ENCODE measurements at places on chromosomes 6 and 20. TPM values are rescaled to one million over a fixed set of nuclear protein-coding genes. Genes with fewer than 3 reads are reported as not detected.

DNA sequence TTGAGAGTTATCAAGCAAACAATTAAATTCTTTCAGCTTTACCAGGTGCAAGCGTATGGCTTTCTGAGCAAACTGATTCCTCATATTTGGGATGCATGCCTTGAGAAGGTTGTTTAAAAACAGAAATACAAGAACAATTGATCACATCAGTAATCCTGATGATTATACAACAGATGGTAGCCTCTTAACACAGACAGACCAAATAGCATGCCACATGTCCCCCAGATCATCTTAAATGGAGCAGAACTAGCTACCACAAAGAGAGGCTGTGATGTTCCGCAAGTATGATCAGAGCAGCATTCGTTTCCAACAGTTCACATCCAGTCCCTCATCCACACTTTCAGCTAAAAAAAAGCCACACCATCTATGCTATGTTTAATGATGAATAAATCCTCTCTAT is 246.2 kb upstream of the NRSN1 start:
- no peak for ATAC-seq

CPNE1 gene
- total RNA-seq, result 116 TPM

ZNF335 gene
- total RNA-seq, result 9.7 TPM

DNA sequence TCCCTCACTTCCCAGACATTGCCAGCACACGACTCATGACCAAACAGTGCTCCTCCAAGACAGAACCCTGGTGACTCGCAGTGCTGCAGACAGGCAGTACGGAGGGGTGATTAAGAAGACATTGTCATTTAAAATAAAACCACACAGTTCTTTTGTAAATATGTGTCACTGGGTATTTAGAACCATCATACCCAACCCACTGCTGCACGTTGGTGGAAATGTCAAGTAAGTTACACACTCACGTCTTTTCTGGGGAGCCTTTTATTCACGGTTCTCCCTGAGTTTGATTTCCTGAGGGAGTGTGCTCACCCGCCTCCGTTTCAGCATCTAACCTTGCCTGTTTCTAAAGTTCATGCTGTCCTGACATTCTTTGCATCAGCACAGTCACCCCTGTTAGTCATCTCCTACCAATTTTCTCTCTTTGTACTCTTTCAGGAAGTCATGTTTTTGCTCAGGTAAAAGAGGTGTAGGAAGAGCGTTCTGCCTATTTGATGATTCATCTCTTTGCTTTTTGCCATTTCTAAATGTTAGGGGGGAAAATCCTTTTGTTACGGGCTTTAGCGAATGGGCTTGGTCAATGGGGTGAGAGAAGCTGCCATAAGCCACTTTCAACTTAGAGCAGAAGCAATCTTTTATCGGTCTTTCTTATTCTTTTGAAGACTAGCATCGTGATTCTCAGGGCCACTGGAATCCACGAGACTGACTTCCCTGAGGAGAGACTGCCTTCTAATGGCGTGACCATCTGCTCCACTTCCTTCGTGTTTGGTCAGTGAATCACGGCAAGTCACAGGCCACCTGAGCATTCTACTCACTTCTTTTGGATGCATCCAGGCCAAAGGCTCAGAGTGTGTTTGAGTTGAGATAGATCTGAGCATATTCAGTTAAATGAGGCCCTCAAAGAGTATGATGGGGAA is 512.8 kb upstream of the JARID2 start:
- ATAC-seq, result no peak

TBP gene
- 20.5 TPM for total RNA-seq

DNA sequence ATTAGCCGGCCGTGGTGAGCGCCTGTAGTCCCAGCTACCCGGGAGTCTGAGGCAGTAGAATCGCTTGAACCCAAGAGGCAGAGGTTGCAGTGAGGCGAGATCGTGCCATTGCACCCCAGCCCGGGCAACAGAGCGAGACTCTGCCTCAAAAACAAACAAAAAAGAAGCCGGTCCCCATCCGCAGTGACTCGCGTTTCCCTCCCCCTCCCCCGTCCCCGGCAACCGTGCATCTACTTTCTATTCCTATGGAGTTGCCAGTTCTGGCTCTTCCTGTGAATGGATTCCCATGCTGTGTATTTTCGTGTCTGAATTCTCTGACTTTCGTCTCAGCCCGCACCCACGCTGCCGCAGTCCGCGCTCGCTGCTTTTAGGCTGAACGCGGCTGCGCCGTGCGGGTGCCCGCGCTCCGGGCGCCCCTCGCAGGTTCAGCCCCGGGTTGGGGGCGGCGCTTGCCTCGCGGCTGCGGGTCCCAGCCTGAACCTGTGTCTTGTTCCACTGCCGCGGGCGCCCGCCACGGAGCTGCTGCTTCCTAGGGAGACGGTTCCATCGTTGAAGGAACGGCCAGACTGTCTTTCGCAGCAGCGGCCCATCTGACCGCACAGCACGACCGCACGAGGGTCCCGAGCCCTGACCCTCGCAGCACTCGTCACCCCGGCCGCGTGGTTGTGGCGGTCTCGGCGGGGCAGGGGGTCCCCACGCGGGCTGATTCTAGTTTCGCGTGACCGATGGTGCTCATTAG is 1.1 kb upstream of the MRGBP start:
- ATAC-seq, result peak; percentile 25

DNA sequence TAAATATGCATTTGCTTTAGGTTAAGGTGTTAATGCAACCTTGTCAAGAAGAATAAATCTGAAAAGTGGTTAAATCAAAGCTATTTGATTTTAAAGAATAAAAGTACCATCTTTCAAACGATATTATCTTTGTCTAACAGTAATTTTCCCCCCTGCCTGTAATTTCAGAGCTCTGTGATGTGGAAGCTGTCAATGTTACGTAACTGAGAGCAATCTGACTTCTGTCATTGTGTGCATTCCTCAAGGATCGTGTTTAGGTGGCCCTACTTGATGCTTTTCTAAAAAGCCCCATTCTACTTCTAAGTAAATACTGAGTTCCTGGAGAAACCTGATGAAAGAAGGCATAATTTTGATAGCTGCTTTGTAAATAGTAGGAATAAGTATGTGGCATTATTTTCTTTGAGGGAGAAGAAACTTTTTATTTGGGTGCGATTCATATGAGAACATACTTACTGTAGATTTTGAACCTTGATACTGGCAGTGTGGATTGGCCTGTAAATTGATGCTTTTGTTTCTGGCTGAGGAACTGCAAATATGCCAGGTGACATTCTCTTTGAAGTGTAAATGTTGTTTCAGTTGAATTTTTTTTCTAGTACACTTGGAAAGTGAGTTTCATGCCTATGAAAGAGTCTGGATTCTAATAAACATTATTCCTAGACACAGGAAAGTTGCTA is 529.6 kb upstream of the FLRT3 start:
- no peak for ATAC-seq

GRCh38 chr20:19026901-19027644 is 185.4 kb upstream of the SLC24A3 start:
- ATAC-seq, result no peak

- ATAC-seq, result no peak
These were observed 82.3 kb upstream of the PTPRT start for GRCh38 chr20:43271980-43272379.

DNA sequence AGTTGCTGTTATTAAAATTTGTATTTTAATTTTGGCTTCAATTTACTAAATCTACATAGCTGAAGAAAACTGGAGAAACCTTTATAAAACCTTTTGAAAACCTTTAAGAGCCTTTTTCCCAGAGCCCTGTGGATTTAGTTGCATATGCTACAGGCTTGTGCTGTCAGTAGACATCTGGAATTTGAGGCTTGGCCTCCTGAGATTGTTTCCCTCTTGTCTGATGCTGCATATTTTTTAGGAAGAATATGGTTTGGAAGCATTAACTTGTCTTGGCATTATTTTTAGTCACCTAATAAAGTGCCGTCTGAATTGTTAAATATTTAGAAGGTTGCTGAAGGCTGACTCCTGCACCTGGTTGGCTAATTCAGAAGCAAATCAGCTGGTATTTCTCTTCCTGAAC is 369.4 kb downstream of the UTRN start:
- ATAC-seq, result no peak

DNA sequence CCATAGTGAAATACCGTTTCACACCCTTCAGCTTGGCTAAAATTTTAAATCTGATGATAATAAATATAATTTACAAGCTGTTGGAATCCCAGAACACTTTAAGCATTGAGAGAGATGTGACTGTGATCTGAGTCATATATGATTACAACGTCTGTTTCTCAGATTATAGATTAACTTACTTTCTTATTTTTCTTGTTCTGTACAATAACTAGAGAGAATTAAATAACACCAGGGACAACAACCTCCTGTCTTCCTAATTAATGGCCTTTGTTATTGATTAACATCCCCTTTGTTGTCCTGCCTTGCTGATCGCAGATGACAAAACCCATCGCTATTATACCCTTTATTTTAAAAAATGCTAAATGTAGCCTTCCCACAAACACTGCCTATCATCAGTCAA is 87.8 kb upstream of the EZR start:
- ATAC-seq, result no peak

RNF217 gene
- 23.4 TPM for total RNA-seq

MYB gene
- total RNA-seq, result 3.8 TPM

MCCD1 gene
- total RNA-seq, result 0.69 TPM

DNA sequence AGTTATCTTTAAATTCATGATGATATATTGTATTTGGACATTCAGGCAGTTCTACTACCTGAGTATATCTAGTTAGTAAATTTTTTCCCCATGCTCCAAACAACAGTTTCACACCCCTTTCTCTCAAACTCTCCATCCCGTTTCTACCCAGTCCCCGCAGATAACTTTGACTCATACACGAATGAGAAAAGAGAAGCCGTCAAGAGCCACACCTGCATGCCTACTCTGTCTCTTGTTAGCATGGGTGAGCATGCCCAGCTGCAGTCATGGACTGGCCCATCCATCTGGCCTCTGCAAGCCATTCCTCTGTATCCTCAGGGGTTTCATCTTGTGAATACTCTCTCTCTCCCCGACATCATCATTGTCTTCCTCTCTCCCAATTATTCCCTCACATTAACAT is 41.5 kb downstream of the MYB start:
- ATAC-seq, result peak; percentile 23

ZC2HC1B gene
- not detected for total RNA-seq

GRCh38 chr6:14703586-14703985 is 542.3 kb upstream of the JARID2 start:
- ATAC-seq, result no peak

DNA sequence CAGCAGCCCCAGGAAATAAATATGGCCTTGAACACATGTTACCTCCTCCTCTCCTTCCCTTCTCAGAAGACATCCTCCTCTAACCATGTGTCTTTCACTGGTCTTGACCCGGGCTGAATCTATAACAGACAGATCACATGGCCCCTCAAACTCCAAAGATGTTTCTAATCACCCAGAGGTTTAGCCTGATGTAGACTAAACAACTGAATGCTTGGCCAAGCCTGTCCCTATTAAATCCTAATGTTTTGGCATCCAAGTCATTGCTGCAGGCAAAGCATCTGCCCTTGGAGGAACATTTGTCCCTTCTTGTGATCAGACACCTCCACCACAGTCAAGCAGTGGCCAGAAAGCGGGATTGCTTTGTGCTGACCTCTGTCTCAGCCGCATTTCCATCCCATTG is 65.5 kb downstream of the ANKRD60 start:
- no peak for ATAC-seq

DNA sequence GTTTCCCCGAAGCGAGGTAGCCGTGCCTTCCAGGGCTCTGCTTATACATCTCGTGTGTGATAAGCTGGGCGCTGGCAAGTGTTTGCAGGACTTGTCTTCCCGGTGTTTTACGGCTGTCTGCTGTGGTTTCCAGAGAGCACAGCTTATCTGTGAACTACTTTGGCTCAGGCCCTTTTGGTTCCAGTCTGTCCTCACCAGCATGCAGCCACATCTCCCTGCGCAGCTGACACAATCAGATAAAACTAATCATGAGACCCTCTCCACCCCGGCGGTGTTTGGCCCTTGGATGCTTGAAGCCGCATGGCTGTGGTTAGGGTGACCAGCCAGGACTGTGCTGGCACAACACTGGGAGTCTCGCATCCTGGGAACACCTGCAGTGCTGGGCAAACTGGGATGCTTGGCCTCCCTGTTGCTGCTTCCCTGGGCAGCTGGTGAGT is 241.8 kb upstream of the FOXQ1 start:
- no peak for ATAC-seq

UNC5CL gene
- 0.36 TPM for total RNA-seq

DNA sequence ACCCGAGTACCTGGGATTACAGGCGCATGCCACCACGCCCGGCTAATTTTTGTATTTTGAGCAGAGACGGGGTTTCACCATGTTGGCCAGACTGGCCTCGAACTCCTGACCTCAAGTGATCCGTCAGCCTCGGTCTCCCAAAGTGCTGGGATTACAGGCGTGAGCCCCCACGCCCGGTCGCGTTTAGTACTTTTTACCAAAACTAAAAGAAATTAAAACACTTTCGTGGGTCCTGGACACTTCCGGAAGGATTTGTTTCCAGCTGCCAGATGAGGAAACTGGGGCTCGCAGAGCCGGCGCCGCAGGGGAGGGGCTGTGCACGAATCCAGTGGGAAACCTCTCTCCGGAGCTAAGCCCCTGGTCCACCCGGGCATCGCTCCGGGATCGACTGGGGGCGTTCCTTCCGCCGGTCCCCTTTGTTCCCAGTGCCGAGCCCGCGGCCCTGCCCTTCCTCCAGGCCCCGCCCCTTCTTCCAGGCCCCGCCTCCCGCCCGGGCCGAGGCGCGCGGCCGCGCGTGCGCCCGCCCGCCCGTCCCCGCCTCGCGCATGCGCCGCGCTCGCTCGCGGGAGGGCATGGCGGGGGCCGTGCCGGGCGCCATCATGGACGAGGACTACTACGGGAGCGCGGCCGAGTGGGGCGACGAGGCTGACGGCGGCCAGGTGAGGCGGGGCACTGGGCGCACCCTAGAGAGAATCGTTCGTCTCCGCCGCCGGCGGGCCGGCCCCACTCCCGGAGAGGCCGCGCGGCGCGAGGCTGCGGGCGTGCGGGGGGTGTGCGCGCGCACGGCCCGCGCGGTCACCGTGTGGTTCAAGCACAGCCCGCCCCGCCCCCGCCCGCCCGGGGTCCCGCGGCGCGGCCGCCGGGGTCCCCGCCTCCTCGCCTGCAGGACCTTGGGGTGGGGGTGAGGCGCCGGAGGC is at the start of gene NELFCD:
TSS of gene NELFCD (plus strand) at position 546 of the 917 bp plus-strand sequence. CDS start at position 600, 54 bp downstream.
- ATAC-seq, result peak; percentile 91

GRCh38 chr20:47784599-47785310 is 526 bp downstream of the SULF2 start:
- ATAC-seq, result peak; percentile 55

R3HDML gene
- total RNA-seq, result not detected

- ATAC-seq, result no peak
These were observed 48.8 kb upstream of the FBXO30 start for GRCh38 chr6:145863366-145863765.

GRCh38 chr6:134706806-134707205 is 243.1 kb downstream of the ALDH8A1 start:
- no peak for ATAC-seq

DNA sequence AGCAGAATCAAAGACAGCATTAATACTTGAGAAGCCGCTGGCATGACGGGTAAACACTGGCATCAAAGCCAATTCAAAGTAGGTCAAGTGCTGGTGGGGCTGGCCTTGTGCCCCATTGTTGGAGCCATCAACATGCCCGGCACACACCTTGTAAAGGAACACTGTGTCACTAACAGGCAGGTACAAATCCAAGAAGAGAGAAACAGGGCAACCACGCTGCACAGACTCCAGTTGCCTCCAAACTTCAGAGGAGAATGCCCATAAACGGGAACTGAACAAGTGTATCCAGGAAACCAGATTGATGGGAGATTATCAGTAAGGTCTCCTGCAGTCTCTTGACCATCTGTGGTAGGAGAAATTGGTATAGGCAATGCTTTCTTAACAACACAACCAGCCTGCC is 127.0 kb upstream of the STXBP5 start:
- no peak for ATAC-seq

Data from motor neuron (in vitro differentiated cells).